ENCODE measurements at places on chromosomes 11 and 22.
A peak's percentile ranks its signal among the peaks of the same experiment; 100 is the strongest.

GRCh38 chr11:68312780-68313573, 586 bp downstream of the LRP5 start:
- peak; percentile 12 for DNase-seq

- DNase-seq: no peak
Observed at GRCh38 chr11:45876401-45876800, 9.1 kb upstream of the MAPK8IP1 start.

DNA sequence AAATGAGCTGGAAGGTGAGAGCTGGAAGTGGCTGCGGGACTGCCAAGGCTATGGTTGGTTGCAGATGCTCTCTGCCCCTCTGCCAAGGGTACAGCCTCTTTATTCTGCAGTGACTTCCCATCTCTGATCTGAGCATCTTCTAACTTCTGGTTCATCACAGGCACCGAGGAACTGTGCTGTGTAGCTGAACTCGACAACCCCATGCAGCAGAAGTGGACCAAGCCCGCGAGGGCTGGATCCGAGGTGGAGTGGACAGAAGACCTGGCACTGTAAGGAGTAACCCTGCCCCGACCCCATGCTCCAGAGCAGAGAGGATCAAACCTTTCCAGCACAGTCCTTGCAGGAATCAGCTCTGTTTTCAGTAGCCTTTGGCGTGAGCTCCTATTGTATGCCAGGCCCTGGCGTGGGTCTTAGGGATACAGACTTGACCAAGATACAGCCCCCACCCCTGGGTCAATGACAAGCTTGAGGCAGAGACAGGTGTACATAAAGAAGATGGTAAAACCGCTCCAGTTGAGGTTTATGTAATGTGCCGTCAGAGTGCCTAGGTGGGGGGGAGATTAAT, 4.3 kb downstream of the C2CD2L start:
- no peak for DNase-seq

GRCh38 chr11:61486011-61486620, 22.4 kb upstream of the LRRC10B start:
- no peak for DNase-seq

DNA sequence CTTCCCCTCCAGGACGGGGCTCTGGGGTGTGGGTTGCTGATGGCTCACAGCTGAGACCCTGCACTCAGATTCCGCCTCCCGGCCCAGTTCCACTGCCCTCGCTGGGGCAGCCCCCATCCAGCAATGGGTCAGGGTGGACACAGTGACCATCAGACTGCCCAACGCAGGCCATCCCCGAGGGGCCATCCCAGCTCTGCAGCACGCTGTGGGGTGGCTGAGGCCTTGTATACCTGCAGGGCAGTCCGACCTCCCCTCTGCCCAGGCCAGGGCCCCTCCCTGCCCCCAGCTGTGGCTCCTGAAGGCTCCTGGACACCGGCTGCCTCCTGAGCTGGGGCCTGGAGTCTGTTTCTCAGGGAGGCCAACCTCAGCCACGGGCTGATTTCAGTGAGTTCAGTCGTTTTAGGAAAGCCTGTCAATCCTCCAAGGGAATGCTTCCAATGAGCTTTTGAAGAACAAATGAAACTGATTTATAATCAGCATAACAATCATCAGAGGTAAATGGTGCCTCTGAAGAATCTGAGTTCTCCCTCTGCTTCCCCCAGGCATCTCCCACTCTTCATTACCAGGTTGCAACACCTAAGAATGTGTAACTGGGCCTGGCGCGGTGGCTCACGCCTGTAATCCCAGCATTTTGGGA, 95.1 kb downstream of the CELSR1 start:
- no peak for DNase-seq

GRCh38 chr11:61092908-61093763, 9.2 kb upstream of the CD5 start:
- no peak for DNase-seq

- DNase-seq: no peak
Observed at GRCh38 chr11:69630424-69630823, 10.5 kb upstream of the CCND1 start.

DNA sequence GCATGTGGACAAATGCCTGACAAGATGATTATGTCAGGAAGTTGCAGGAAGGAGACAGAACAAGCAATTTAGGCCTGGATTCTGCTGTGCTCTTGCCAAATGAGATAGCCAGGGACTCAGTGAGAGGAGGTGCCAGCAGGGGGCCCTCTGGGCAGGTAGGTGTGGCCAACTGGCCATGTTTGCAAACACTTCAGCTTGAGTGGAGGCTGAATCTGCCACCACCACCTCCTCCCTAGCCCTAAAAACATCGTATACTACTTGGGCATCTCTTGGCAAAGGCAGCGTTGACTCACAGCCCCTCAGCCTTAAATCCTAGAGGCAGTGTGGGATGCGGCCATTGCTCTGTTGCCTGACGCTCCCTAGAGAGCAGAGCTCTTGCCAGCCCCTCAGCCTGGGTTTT, 95.1 kb upstream of the PLET1 start:
- no peak for DNase-seq

DNA sequence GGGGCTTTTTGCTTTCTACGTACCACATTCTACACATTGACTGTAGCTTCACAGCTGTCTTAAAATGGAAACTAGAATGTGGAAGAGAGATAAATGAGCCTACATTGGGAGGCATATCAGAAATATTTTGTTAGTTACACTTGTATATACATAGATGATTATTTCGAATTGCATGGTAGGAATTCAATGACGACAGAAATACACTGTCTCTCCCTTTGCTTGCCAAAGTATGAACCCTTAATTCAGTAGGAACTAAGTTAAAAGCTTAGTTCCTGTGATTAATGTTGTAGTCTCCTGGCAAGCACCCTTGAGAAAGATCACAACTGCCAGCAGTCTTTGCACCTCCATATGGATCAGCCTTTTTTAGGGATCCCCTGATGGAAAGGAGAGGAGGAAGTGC, 10.1 kb downstream of the C11orf87 start:
- no peak for DNase-seq

DNA sequence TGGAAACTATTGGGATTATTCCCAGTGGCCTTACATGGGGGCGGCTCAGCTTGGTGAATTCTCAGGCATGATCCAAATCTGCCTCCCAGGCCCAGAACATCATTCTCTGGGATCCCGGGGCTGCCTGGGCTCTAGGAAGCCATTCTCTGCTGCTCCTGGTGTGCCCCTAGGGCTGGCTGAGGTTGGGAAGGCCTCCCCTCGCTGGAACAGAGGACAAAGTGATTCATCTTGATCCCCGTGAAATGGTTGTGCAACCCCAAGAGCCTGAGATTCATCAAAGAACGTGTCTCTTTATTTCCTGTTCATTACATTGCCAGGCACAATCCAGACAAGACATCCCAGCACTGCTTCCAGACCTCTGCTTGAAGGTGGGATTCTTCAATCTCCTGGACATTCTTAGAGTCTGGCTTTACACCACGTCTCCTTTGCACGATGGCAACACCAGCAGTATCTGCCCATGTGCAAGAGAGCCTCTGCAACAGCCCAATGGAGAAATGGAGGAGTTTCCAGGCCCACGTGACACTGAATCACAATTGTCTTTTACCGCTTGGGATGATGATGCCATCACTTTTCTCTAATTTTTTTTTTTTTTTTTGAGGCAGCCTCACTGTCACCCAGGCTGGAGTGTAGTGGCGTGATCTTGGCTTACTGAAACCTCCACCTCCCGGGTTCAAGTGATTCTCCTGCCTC, 52.3 kb downstream of the TST start:
- DNase-seq: no peak

DNA sequence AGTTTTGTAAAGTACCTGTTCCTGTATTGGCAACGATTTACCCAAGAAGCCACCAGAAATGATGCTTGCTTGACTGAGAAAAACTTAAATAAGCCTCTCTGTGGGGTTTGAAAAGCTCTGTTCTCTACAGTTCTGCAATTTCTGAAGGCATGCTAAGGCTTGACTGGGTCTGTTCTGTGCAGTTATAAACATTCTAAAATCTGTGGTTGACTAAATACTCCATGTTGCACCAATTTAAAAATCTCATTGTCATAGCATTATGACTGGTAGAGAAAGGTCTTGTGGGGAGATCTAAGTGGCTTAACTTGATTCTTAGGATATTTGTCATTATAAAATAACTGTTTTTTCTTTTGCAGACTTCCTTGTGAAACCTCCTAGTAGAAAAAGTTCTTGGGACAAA, 73.7 kb downstream of the MTMR3 start:
- DNase-seq: no peak

GRCh38 chr22:25758316-25758715, 16.3 kb downstream of the MYO18B start:
- no peak for DNase-seq

GRCh38 chr11:72738199-72739141, 13.7 kb downstream of the ARAP1 start:
- DNase-seq: no peak

- DNase-seq: no peak
Observed at GRCh38 chr22:45280587-45280980, 4.2 kb upstream of the UPK3A start.

DNA sequence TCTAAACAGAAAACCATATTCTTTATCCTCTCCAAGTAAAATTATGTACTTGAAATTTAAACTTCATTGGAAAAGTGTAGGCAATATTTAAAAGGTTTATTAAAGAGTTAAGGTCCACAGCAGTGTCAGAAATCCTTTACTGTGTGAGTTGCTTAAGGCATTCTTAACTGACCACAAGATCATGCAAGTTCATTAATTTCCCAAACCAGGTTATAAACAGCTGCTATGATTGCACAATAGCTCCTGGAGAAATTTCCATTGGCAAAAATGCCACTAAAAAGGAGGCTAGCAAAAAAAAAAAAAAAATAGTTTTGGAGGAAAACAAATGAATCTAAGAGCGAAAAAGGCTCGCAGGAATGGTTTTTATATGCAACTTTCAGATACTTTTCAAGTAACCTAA, 106.2 kb downstream of the ETS1 start:
- DNase-seq: no peak

- no peak for DNase-seq
Observed at GRCh38 chr11:111395081-111395480, 16.0 kb upstream of the POU2AF1 start.

GRCh38 chr11:112408517-112408916, 147.9 kb upstream of the PLET1 start:
- DNase-seq: no peak

DNA sequence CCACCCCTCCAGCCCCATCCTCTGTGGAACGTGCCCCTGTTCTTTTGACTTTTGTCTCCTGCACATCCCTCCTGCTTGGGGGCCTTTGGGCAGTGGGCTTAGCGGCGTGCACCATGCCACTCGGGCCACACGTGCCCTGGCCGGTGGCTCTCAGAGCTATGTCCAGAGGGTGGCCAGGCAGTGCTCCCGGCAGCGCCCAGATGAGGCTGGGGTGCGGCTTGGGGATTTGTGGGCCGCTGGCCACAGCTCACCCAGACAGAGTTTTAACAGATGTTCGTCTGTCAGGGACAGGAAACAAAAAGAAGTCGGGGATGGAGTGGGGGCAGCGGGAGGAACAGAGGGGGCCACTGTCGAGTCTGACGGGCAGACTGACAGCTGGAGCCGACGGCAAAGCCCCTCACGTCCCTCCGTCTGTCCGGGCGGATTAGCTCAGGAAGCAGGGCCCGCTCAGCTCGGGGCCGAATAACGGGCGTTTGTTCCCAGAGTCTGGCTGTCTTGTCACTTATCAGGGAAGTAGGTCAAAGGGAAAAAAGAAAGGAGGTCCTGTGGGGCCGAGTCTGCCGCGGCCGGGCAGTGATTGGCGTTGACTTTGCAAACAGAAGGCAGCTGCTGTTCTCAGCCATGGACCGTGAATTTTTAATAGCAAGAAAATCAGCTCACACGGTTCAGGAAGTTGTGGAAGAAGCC, 61.6 kb downstream of the LRP5 start:
- no peak for DNase-seq

- DNase-seq: no peak
Observed at GRCh38 chr11:76916712-76917111, 56.0 kb downstream of the ACER3 start.

DNA sequence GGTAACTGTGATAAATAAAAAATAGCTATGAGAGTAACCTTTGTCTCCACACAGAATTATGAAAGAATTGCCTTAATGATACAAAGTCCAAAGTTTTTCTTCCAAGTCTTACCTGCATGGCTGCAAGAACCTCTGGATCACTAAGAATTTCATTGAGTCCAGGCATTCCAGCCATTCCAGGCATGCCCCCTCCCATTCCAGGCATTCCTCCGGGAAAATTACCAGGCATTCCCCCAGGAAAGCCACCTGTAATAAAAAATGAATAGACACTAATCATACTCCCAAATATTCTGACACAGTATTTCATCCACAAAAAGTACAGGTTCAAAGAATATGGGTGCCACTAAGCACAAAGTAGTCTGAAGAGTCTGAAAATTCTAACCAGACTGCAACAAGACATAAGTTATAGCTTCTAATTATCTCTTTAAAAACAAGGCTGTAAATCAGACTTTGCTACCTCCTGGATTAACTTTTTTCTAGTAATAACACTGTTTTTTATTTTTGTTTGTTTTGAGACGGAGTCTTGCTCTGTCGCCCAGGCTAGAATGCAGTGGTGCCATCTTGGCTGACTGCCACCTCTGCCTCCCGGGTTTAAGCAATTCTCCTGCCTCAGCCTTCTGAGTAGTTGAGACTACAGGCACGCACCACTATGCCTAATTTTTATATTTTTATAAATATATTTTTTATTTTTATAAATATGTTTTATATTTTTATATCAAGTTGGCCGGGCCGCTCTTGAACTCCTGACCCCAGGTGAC, 8.0 kb upstream of the SLC25A17 start:
- no peak for DNase-seq

DNA sequence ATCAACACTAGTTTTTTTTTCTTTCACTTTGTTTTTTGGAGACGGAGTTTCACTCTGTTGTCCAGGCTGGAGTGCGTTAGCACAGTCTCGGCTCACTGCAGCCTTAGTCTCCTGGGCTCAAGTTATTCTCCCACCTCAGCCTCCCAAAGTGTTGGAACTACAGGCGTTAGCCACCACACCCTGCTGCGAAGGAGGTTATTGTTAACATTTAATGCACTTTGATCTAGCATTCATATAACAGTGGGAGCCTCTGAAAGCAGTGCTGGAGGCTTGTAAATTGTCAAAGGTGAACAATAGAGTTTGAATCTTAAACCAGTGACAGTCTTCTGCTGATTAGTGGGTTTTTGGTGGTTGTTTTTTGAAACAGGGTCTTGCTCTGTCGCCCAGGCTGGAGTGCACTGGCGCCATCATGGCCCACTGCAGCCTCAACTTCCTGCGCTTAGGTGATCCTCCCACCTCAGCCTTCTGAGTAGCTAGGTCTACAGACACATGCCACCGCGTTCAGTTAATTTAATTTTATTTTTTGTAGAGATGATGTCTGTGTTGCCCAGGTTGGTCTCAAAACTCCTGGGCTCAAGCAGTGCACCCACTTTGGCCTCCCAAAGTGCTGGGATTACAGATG, 96.9 kb upstream of the HORMAD2 start:
- DNase-seq: no peak

GRCh38 chr11:69702239-69702691, 1.6 kb downstream of the FGF19 start:
- no peak for DNase-seq

DNA sequence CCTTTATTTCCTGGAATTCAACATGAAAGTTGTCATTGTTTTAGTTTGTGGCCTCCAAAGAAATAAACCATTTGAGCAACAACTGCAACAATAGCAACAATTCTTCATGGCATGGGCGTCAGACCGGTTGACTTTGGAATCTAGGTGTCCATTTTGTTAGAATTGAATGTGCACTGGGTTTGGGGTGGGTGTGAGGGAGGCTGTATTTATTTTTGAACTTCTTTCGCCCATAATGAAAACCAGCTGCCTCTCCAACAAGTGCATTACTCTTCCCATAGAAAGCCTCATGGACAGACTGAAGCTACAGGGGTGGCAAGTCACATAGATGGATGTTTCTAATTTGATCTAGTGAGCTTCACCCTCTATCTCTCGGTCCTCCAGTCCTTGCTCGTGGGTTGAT, 85.4 kb downstream of the ADAMTS15 start:
- no peak for DNase-seq

Data from stimulated activated CD4-positive, alpha-beta T cell treated with anti-CD3 and anti-CD28 coated beads, Interleukin-4, amount 100 ng/mL, for 24 hours (primary cell).